ENCODE measurements at places on chromosomes 13 and 19. TPM values are rescaled to one million over a fixed set of nuclear protein-coding genes. Genes with fewer than 3 reads are reported as not detected.

GRCh38 chr13:49690133-49690994 lies 922 bp downstream of the EBPL start:
- no peak for DNase-seq

DNA sequence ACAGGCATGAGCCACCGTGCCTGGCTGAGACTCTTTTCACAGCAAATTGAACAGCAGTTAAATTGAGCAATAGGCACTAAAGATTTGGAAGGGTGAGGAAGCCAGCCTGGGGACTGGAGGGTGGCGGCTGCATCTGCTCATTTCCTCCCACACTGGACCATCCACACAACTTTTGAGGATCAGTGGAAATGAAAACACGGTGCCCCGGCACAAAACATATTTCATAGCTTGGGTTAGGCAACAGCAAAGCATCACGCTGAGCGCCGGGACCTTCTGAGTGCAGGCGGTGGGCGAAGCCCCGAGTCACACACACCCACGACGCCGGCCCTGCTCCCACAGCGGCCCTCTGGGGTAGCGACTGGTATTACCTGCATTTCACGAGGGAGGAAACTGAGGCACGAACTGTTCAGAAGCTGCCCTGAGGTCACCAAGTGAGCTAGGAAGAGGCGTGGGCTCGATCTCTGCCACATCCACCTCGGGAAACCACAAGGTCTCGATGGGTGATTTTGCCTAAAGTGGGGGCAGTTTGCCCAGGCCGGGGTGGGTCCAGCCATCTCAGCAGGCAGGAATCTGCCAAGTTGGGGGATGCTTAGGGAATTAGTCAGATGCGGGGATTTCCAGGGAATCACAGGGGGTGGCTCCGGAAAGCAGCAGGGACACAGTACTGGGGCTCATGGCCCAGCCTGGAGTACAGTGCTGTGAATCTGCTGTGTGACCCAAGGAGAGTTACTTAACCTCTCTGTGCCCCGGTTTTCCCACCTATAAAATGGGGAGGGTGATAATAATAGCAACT lies 3.5 kb upstream of the SBNO2 start:
- no peak for DNase-seq

Gene MUC16
- total RNA-seq: 0.12 TPM

Gene UBL5
- total RNA-seq: 281 TPM

Gene NLRP9
- total RNA-seq: not detected

All from spleen (tissue), 13 donors.